ENCODE measurements at places on chromosomes 5 and 9.

GRCh38 chr9:27499451-27499850, 24.6 kb upstream of the IFNK start:
- no peak for DNase-seq

GRCh38 chr9:9942764-9943424, 669.9 kb downstream of the PTPRD start:
- peak; percentile 61 for DNase-seq

GRCh38 chr9:214648-215493, at the start of gene DOCK8:
Gene DOCK8, plus strand, starts transcription at chr9:214865. Its CDS starts 112 bp downstream, at chr9:214977.
- DNase-seq, result no peak

GRCh38 chr9:673966-674526, 167.5 kb upstream of the DMRT1 start:
- no peak for DNase-seq

DNA sequence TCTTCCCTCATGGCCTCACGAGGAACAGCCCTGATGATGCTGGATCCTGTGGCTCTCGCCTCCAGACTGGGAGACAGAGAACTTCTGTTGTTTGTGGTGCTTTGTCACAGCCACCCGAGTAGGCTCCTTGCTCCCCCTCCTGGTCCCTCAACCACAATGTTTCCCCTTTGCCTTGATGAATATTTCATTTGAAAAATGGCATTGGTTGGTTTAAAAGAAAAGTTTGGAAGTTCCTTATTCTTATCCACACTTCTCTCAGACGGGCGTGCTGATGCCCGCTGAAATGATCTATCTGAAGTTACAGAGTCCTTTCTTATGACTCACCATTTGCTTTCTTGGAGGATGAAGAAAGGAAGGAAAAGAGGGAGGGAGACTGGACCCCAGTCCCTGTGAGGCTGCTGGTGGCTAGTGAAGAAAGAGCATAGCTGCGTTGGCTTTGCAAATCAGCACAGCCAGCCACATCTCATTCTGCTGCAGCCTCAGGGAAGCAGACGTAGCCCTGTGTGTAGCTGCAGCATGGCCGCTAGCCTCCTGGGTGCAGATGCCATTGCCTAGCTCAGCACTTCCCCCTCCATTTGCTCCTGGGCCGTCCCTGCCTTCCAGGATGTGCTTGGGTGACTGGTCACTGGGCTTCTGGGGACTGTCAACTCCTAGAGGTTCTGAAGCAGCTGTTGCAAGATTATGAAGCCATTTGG, 185.9 kb downstream of the ERCC6L2 start:
- peak; percentile 63 for DNase-seq

- DNase-seq, result no peak
These were observed 18.7 kb upstream of the PIK3R1 start for GRCh38 chr5:68196876-68197275.
